Suprapubic skin (tissue), 4 donors: ENCODE measurements at places on chromosomes 2 and 18.

DNA sequence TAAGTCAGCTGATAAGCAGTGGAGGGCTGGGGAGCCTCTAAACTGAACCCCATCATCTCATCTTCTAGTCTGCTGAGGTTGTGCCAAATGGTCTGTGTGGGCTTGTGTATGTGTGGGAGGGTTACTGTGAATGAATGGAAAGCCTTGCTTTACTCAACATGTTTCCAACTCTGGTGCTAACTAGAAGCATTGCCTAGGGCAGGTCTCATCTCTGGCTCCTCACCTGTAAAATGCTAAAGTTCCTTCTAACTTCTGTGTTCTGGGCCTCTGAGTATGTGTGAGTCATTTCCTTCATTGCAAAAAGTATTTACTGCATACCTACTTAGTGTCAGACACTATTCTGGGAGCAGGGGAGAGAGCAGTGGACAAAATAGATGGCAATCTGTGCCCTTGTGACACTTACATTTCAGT is 1.3 kb downstream of the LIPG start:
- no peaks in the 10 kb centered on the region for H3K36me3 ChIP-seq
- H3K27ac ChIP-seq = no peak overlapping the region
- peaks cover 29% of the 10 kb centered on the region for H3K4me1 ChIP-seq
- H3K4me3 ChIP-seq = no peak overlapping the region
- H3K27me3 ChIP-seq = peaks cover 56% of the 10 kb centered on the region
- DNase-seq = no peak

DNA sequence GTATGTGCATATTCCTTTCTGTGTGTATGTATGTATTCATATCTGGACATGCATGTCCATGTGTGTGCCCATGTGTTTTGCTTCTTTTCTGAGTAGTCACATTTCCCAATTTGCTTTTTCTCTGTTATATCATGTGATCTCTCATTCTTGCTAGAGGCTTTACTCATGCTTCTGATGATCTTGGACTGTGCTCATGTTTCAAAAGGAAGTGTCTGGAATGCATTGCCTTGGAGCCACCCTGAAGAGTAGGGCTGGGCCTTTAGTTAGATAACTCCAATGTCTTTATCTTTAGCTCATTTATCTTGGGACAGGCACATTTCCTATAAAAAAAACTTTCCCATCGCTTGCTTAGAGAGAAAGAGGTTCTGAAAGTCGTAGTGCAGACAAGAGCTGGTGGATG is 859.2 kb downstream of the CNTNAP5 start:
- H3K4me3 ChIP-seq = no peak overlapping the region
- no peak overlapping the region for H3K27ac ChIP-seq
- H3K4me1 ChIP-seq = no peaks in the 10 kb centered on the region
- H3K27me3 ChIP-seq = no peaks in the 10 kb centered on the region
- no peaks in the 10 kb centered on the region for H3K36me3 ChIP-seq
- DNase-seq = no peak

DNA sequence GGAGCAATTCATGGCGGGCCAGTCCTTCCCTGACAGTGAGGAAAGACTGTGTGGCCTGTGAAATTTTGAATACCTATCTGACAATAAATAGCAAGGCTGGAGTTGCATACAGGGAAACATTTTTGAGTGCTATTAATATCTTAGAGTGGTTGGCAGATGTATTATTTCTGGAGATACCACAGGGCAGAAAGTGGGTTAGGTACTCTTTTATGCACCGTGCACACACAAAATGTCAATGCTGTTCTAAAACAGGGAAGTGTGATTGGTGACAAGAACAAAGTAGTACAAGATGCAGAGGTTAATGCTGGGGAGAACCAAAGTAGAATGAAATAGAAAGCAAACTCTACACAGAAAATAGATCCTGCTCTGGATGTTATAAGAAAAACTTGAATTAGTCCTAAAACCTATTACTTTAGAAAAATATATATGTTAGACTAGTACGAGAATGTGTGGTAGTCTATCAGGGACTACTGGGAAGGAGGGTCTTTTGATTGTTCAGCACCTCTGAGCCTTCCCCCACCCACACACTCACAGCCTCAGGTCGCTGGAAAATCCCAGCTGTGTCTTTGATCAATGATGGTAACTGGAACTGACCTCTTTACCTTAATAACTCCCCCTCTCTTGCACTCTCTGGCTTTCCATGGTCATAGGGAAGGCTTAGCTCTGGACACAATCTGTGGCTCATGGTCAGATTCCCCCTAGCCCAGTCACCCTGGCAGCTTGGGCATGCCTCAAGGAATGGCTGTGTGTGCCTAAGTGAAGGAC is 58.2 kb downstream of the SERPINB8 start:
- no peak overlapping the region for H3K27ac ChIP-seq
- no peak for DNase-seq
- H3K4me1 ChIP-seq = no peaks in the 10 kb centered on the region
- no peak overlapping the region for H3K4me3 ChIP-seq
- H3K27me3 ChIP-seq = peaks cover 4% of the 10 kb centered on the region

DNA sequence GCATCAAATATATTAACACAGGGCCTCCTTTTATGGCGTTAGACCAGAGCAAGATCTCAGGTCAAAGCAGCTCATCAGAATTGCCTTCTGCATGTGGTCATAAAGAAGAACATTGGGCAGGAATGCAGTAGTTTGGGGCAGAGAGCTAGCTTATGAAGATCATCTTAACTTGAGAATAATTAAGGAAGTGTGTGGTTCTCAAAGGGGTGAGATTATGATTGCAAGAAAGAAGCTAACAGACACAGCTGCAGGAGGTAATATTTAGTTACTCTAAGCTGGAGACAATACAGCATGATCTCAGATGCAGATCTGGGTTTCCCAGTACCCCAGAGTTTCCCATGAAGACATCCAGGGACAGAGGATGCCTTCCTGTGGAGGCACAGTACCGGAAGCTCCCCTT is 91.6 kb downstream of the TTC27 start:
- no peaks in the 10 kb centered on the region for H3K27me3 ChIP-seq
- no peak for DNase-seq
- peaks cover 8% of the 10 kb centered on the region for H3K4me1 ChIP-seq
- no peak overlapping the region for H3K27ac ChIP-seq
- H3K36me3 ChIP-seq = no peaks in the 10 kb centered on the region

GRCh38 chr2:168212866-168213265 is 34.5 kb downstream of the STK39 start:
- peaks cover 15% of the 10 kb centered on the region for H3K4me1 ChIP-seq
- no peaks in the 10 kb centered on the region for H3K36me3 ChIP-seq
- DNase-seq = no peak
- H3K27ac ChIP-seq = no peak overlapping the region

- peaks cover 53% of the 10 kb centered on the region for H3K36me3 ChIP-seq
- H3K27me3 ChIP-seq = no peaks in the 10 kb centered on the region
- H3K27ac ChIP-seq = no peak overlapping the region
- peaks cover 6% of the 10 kb centered on the region for H3K4me1 ChIP-seq
Observed at GRCh38 chr2:127712999-127713398, 11.7 kb downstream of the SFT2D3 start.

- no peak for DNase-seq
- H3K27ac ChIP-seq = peak overlapping the region; percentile 80
- H3K36me3 ChIP-seq = peaks cover 5% of the 10 kb centered on the region
- H3K4me1 ChIP-seq = peaks cover 49% of the 10 kb centered on the region
- H3K4me3 ChIP-seq = no peak overlapping the region
Observed at GRCh38 chr2:218732761-218733158, 22.1 kb downstream of the TTLL4 start.

DNA sequence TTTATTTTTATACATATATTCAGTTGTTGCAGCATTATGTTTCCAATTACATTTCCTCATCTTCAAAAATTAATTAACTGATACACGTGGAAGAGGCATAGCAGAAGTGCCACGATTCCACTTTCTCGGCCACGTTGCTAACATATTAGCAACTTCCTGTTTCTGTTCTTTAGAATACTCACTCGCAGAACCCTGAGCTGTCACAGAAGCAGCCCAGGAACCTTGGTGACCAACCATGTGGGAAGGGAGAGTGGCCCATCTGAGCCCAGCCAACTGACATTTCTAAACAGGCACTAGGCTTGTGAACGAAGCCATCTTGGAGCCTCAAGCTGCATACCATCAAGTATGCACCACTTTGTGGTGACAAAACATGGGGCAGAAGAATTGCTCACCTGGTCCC is 350.1 kb downstream of the CBLN2 start:
- H3K27me3 ChIP-seq = no peaks in the 10 kb centered on the region
- H3K4me1 ChIP-seq = no peaks in the 10 kb centered on the region
- no peak for DNase-seq
- no peaks in the 10 kb centered on the region for H3K36me3 ChIP-seq
- no peak overlapping the region for H3K27ac ChIP-seq
- no peak overlapping the region for H3K4me3 ChIP-seq

DNA sequence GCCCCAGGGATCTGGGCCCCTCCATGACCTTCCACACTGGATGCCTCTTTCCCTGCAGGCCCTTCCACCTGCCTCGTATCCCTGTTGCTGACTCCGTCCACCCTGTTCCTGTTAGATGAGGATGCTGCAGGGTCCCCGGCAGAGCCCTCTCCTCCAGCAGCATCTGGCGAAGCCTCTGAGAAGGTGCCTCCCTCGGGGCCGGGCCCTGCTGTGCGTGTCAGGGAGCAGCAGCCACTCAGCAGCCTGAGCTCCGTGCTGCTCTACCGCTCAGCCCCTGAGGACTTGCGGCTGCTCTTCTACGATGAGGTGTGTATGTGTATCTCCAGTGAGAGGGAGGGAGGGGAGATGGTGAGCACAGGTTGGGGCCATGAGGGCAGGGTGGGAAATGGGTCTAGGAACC is 12.4 kb upstream of the SLC4A3 start:
- no peaks in the 10 kb centered on the region for H3K27me3 ChIP-seq
- H3K4me3 ChIP-seq = no peak overlapping the region
- no peaks in the 10 kb centered on the region for H3K4me1 ChIP-seq
- no peak for DNase-seq

GRCh38 chr2:85792783-85793441 is 39.1 kb downstream of the ATOH8 start:
- DNase-seq = peak; percentile 63
- H3K27ac ChIP-seq = peak overlapping the region; percentile 21
- peaks cover 4% of the 10 kb centered on the region for H3K36me3 ChIP-seq
- H3K27me3 ChIP-seq = no peaks in the 10 kb centered on the region
- no peak overlapping the region for H3K4me3 ChIP-seq

DNA sequence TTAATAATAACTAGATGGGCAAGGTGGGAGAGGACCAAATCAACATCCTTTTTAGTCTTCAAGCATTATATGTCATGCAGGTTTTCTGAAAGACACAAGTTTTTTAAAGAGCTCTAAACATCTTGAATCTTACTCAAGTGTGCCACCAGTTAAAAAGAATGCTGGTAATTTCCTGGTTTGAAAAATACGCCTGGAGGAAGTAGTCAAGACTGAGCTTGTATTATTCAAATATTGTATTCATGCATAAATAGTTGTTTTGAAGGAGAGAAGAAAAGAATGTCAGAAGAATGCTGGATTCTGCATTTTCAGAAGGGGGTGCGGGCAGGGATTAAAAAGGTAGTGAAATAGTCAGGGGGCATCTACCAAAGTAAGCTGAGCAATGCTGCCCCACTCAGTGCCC is 90.7 kb downstream of the WDPCP start:
- no peak overlapping the region for H3K4me3 ChIP-seq
- DNase-seq = no peak
- H3K36me3 ChIP-seq = no peaks in the 10 kb centered on the region
- H3K27ac ChIP-seq = no peak overlapping the region

GRCh38 chr2:181954538-181954883 is 31.1 kb upstream of the PPP1R1C start:
- no peak overlapping the region for H3K27ac ChIP-seq
- no peak for DNase-seq
- peak overlapping the region; percentile 41 for H3K4me3 ChIP-seq
- no peaks in the 10 kb centered on the region for H3K36me3 ChIP-seq
- peaks cover 12% of the 10 kb centered on the region for H3K4me1 ChIP-seq

GRCh38 chr2:8438996-8439395 is 242.9 kb upstream of the ID2 start:
- no peaks in the 10 kb centered on the region for H3K27me3 ChIP-seq
- no peak for DNase-seq
- no peak overlapping the region for H3K4me3 ChIP-seq
- H3K36me3 ChIP-seq = no peaks in the 10 kb centered on the region

- H3K4me1 ChIP-seq = no peaks in the 10 kb centered on the region
- no peaks in the 10 kb centered on the region for H3K36me3 ChIP-seq
- no peak for DNase-seq
- no peak overlapping the region for H3K4me3 ChIP-seq
- no peaks in the 10 kb centered on the region for H3K27me3 ChIP-seq
Observed at GRCh38 chr2:88838165-88838635, 146.7 kb downstream of the RPIA start.

DNA sequence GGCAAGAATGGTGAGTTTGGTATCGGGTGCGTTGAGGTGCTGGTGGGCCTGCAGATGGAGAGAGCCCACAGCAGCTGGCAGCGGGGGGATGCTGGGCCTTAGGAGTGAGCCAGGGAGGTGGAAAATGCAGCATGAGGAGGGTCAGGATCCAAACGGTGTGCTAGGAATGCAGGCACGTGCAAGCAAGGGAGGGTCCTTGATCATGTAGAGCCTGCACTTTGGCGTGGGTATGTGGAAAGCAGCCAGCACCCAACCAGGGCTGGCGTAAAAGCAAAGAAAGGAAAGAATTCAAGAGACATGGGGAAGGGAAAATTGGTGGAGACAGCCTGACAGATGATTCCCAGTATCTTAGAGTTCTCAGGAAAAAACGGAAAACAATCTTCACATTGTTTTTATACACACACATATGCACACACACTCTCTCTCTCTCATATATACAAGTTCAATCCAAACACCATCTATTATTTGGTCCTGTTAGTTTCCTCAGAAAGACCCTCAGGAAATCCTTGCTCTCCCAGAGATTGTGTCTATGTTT is 46.3 kb downstream of the LTBP1 start:
- H3K27me3 ChIP-seq = no peaks in the 10 kb centered on the region
- H3K4me3 ChIP-seq = no peak overlapping the region
- no peaks in the 10 kb centered on the region for H3K36me3 ChIP-seq
- no peak overlapping the region for H3K27ac ChIP-seq
- no peaks in the 10 kb centered on the region for H3K4me1 ChIP-seq

DNA sequence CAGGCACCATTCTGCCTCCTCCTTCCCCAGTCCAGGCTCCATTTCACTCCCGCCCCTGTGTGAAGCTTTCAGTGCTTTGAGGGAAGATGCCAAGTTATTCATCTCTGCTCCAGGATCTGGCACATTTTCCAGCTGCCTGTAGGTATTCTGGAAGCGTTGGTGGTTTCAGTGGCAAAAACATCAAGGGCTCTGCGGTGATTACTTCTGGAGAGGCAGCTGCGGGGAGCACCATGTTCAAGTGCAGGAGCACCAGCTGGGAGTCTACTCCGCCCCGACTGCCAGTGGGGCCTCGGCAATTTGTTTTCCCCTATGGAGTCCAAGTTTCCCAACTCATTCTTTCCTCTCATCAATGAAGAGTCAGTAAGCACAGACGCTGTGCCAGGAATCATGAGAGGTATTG is 211.7 kb downstream of the CLIP4 start:
- H3K27ac ChIP-seq = no peak overlapping the region
- no peak for DNase-seq
- no peaks in the 10 kb centered on the region for H3K36me3 ChIP-seq
- H3K4me3 ChIP-seq = no peak overlapping the region
